Stimulated activated CD4-positive, alpha-beta T cell treated with anti-CD3 and anti-CD28 coated beads, Interleukin-15, amount 100 ng/mL, for 1 hour (primary cell): ENCODE measurements at places on chromosomes 11 and 22.

DNA sequence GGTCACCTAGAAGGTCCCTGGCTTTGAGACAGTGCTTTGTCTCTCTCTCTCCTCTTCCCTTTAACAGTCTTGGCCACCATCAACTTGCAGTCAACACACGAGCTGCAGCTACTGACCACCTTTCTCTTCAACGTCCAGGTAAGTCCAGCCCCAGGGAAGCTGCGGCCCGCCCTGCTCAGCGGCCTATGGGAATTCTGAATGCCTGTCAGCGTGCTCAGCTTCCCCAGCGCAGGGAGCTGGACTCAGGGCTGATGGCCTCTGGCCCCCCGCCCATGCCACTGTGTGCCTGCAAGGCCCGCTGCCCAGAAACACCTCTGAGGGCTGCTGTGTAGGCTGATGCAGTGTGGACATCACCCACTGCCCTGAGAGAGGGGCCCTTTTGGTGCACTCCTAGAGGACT is 32.5 kb downstream of the GLB1L2 start:
- no peak for DNase-seq

DNA sequence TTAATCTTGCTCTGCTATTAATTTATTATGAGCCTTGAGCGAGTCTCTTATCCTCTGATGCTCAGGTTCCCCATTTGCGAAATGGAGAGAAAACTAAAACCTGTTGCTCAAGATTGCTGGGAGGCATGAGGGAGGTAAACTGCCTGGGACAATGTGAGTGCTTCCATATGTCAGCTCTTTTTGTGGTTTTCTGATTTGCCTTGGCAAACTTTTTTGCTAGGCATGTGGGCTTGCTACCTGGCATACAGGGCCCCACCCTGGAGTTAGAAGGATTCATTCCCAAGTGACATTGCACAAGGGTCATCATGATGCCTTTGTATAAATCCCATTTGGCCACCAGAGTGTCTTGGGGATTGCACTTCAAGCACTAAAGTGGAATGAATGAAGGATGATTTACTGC is 22.4 kb downstream of the TSPAN18 start:
- DNase-seq, result no peak

- DNase-seq, result no peak
Observed at GRCh38 chr11:9760193-9760575, 96.3 kb downstream of the SWAP70 start.

DNA sequence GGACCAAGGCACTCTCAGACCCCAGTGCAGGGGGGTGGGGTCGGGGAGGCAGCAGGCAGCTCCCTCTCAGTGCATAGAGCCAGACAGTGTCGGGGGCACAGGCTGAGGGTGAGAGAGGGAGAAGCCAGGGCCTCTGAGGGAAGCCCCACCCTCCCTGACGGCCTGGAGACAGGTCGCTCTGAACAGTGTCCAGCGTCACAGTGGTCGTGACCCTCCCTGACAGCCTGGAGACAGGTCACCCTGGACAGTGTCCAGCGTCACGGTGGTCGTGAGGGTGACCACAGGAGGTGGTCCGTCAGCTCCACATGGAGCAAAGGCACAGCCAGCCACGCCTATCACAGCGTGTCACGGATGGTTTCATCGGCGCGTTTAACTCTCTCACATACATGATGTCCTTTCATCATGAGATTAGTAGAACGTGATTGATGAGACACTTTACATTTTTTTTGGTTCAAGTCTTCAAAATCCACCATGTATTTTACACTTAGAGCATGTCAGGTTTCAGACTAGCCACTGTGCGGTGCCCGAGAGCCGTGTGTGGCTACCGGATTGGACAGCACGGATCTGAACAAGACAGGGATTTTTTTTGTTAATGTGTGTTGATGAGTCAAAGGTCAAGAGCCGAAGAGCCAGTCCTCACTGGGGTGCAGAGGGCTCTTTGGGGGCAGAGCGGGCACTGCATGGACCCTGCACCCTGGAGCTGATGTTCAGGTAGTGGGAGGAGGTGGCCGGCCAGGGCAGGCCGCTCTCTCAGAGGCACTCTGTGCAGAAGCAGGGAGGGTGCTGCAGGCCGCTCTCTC is 23.9 kb upstream of the PANX2 start:
- DNase-seq, result no peak

DNA sequence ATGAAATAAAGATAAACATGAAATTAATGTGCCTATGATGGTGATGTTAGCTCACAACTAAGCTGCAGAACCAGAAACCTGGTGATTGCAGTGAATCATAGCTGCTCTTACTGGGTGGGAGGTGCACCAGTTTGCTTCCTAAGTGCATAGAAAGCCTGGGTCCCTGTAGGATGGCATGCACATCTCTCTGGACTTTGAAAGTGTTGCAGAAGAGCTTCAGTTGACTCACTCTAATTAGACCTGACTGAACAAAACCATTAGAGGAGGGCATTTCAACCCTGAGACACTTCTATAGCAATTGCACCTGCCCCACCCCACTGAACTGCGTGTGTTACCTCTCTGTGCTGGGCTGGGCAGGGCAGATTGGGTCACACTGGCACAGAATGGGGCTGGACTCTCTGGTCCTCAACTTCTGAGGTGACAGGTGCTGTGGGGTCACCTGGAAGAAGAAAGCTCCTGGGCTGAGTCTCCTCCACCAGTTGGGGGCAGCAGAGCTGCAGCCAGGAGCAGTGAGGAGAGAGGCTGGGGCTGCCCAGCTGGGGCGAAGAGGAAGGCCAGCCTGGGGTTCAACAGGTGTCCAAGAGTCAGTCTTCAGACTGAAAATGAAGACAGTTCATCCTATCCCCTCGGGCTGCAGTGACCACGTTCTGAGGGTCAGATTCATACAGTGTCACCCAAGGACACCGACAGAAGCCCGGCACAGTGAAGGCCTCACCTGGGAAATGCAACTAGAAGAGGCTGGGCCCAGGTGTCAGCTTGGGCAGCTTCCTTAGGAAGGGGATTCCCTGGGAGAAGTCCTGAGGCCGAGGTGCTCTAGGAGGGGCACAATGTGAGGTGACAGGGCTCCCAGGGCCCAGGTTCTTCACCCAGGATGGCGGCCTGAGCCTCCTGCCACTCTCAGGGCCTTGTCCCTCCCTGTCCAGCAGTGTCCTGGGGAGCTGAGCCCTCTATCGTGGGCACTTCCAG is 58.1 kb downstream of the GGTLC2 start:
- DNase-seq, result no peak

DNA sequence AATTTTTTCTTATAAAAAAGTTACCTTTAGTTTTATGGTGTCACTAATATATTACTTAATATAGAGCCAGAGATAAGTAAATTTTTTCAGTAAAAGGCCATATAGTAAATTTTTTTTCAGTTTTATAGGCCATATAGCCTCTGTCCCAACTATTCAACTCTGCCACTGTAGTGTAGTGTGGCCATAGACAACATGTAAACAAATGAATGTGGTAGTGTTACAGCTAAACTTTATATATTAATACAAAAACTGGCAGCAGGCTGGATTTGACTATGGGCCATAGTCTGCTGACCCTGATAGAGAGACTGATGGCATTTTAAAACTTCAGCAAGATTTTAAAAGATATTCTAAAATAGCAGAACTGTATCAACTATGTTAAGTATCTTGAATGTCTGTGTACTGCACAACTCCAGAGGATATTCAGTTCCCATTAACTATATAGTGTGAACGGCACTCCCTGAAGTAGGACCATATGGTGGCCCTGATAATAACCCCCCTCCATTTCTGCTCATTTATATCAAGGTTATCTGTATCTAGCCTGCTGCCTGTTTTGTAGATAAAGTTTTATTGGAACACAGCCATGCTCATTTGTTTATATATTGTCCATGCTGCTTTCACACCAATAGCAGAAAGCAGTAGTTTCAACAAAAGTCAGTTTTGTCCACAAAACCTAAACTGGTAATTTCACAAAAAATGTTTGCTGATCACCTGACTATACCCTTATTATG is 71.6 kb downstream of the PRMT3 start:
- DNase-seq, result no peak

GRCh38 chr11:94150056-94150455 is 21.4 kb downstream of the PANX1 start:
- no peak for DNase-seq

- no peak for DNase-seq
Observed at GRCh38 chr11:17077240-17077519, 287 bp downstream of the RPS13 start.

DNA sequence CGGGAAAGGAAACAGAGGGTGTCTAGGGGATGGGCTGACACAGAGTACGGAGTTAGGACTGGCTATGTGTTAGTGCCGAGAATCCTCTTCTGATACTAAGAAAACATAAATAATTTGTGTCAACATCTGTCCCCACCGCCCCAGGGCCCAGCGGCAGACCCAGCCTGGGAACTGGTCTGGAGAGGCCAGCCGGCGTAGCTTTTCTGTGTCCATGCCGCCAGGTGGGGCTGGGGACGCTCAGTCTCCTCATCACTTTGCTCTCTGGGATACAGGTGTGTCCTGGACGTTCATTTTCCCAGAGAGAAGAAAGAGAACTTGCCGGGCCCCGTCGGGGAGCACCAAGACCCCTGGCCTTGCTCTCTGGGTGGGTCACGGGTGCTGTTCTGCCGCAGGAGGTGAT is 54.7 kb downstream of the WNT7B start:
- no peak for DNase-seq

DNA sequence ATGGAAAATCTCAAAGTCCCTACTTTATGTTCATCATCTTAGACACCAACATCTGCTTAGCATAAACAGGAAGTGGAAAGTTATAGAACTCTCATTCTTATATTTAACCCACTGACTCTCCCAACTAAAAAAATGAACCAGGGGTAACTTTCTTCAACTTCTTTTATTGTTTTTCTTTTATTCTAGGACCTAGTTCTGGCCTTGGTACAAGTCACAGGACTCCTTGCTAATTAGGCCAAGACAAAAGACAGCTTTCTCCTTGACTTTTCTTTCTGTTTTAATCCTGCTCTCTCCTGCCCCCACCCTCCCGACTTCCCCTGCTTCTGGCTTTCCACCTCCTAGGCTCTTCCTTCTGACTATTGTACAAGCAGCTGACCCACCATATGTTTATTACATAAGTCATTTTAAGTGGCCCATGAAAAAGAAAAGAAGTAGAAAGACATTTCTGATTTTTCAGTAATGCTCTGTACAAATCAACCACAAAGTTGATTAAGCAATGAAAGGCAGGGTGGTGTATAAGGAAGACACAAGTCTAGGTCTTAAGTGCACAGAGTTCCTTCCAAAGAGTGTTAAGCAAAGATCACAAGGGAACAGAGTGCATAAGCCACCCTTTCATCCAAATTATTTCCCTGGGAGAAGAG is 18.3 kb downstream of the JAML start:
- DNase-seq, result no peak

- no peak for DNase-seq
Observed at GRCh38 chr11:102647430-102647829, 22.3 kb upstream of the MMP20 start.

DNA sequence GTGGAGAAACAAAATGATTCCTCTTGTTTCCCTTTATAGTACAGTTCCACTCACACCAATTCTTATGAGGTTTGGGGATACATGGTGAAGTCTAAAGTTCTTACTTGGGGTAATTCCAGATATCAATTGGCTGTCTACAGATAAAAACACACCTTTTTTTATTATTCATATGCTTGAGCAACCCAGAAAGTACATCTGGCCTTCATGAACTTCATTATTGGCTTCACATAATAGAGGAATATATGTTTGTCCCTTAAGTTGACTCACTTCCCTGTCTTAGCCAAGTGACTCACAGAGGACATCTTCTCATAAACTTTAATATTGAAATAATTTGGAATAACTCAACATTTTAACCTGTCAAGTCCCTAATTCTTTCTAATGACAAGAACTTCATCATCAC is 36.3 kb upstream of the SOX6 start:
- DNase-seq, result no peak
